Stimulated activated CD4-positive, alpha-beta T cell treated with anti-CD3 and anti-CD28 coated beads, Interleukin-1b, Interleukin-23, amount 100 ng/mL, for 24 hours (primary cell): ENCODE measurements at places on chromosomes 6 and 20.

GRCh38 chr6:163925839-163926238 is 511.3 kb downstream of the QKI start:
- DNase-seq = no peak

DNA sequence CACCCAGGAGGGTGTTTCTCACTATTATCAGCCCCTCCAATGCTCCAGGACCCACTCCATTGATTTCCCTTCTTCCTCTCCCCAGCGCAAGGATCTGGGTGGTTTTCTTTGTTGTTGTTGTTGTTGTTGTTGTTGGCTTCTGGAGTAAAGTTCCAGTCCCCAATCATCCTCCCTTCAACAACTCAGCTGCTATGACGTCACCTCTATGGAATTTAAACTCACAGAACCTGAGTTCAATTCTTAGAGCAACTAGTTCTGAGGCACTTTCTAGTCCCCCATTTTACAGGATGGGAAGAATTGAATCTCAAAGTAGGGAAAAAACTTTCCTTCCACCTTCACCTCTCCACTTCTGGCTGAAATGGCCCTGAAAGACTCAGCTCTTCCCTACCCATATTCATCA is 9.7 kb upstream of the WFDC8 start:
- no peak for DNase-seq

DNA sequence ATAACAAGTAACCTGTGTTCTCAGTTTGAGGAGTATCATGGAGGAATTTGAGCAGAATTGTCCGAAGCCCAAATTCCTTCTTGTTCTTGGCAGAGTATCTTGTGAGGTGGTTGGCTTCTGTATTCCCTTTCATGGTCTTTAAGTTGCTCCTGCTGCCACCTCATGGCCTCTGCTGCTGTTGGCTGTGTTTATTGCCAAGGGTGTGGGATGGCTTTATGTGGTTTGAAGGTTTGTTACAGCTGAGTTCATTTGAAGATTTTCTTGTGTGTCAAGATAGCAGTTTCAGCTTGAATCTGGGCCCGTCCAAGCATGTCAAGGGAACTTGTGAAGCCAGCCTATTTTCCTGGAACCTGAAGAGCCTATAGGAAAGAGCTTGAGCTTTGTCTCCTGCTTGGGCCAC is 20.2 kb upstream of the TTK start:
- DNase-seq = no peak

GRCh38 chr6:104623052-104623690 is 236.5 kb downstream of the HACE1 start:
- no peak for DNase-seq

DNA sequence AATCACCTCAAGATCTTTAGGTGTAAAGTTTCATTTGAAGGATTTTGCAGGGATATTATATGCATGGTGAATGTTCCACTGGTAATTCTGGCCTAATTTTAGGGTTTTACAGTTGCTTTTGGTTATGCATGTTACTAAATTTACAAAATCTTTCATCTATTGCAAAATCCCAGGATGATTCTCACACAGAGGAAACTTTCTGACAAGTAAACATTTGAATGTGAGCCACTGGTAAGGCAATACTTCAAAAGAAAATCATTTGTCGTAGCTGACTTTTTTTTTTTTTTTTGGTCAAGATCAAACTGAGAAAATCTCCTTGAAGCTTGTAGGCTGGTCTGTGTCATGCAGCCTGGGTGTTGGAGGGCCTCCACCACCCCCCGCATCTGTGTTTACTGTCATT is 141.9 kb upstream of the EXOC2 start:
- DNase-seq = no peak

GRCh38 chr20:48632017-48632824 is 195.6 kb downstream of the PREX1 start:
- no peak for DNase-seq

DNA sequence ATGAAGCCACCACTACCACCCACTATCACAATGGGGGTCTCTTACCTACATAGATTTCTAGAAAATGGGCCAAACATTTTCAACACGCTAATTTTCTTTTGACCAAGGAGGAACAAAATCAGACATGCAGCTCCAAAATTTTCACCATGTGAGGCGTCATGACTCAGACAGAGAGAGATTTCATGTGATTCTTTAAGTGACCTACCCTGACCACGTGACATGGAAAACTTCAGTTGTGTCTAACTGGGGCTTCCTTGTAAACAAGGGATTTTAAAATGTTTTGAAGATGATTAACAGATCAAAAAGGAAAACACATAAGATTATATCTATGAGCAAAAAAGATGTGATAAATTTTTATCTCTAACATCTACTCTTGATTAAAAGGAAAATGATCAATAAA is 199.2 kb downstream of the TBXT start:
- no peak for DNase-seq

GRCh38 chr6:87146363-87146762 is 9.0 kb upstream of the ZNF292 start:
- DNase-seq = no peak

DNA sequence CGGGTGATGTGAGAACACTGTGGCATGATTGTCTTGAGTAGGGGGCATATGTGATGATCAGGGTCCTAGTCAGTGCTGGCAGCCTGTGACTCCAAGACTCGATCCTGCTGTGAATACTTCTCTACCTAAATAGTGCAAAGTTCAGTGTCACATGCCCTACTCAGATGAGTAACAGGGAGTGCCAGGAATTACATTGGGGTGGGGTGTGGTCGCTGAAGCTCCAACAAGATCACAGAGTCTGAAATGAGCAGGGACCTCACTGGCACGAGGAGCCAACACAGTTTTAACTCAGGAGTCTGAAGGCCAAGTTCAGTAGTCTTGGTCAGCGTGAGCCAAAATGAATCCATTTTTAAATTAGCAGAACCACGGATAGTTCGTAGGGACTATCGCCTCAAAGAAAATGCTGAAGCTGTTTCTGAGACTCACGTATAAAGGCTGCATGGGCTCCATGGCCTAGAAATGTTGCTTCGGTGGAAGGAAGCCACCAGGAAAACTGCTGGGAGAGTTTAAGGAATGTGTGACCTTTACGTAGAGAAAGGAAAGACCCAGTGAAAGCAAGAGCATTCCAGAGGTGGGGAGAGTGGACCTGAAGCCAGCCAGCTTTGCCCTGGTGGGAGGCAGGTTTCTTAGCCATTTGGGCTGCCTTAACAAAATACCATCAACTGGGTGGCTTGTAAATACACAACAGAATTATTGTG is 72.2 kb downstream of the RPP40 start:
- DNase-seq = no peak

GRCh38 chr20:46637020-46637419 is 14.2 kb downstream of the SLC13A3 start:
- DNase-seq = no peak

DNA sequence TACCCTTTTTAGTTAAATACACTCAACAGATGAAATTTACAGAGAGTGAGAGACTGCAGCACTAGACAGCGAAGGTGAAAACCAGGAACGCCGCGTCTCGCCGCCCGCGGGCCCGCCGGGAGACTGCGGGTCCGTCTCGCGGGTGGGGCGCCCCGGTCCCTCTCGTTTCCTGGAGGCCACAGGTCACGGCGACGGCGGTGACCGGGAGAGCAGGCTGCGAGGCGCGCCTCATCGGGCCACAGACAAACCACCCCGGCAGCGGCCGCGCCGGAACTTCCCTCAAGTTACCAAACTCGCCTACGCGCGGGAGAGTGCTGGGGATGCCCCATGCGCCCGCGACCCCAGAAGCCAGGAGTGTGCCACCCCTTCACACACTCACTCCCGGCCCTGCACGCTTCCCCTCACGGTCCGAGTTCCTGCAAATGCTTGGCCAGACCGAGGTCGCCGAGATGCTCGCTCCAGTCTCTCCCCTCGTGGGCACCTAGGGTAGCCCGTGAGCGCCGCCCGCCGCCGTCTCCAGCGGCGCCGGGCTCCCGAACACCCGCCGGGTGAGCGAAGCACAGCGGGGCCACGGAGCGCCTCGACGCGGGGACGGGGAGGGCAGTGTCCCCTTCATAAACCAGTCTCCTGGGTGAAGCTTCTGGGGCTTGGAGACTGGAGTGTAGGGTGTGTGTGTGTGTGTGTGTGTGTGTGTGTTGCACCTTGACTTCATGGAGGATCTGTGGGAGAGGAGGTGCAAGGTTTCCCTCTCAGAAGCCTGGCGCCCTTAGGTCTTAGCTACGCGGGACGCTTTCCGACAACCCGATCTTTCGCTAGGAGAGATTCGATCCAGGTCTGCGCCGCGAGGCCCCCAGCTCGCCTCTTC is 1.4 kb downstream of the BACH2 start:
- DNase-seq = peak; percentile 71
